Hepatic stellate cell (primary cell): ENCODE measurements at places on chromosomes 1 and 21.
A peak's percentile ranks its signal among the peaks of the same experiment; 100 is the strongest.

DNA sequence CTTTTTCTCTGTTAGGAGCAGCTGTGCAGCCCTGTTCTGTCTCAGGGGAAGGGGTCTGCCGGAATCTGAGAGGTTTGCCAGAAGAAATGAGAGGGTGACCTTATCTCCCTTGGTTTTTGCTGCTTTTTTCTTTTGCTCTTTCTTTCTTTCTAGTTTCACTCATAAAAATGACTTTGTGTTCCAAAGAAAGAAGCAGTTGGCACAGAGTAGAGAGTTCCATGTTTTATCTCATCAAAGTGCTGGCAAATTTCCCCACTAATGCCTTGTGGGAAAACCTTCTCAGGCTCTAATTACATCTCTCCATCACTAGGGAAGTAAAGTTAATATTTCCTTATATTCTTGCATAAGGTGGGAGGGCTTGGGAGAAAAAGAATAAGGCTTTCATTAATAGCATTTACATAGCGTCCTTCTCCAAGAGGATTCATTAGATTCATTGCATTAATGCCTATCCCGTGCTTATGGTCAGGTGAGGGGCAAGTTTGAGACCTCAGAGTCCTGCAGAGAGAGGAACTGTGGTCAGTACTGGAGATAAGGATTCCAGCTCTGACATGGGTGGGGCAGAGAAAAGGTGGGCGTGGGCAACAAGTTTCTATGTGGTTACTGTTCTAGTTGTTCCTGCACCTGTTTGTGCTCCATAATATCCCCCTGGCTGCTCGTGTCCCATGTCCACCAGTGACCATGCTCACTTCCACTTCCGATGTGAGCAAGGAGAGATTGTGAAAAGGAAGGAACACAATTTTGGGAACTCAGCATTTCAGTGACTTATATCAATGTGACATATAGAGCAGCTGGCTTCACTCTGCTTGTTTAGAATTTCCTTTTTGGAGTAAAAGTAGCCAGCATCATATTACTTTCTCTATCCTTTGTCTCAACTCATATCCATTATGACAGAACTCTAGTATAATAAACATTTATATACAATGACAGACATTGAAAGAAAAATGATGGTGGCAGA is 79.5 kb downstream of the DISC1 start:
- no peak for DNase-seq

- DNase-seq = no peak
These were observed 154.3 kb downstream of the MAST2 start for GRCh38 chr1:45957684-45958083.

DNA sequence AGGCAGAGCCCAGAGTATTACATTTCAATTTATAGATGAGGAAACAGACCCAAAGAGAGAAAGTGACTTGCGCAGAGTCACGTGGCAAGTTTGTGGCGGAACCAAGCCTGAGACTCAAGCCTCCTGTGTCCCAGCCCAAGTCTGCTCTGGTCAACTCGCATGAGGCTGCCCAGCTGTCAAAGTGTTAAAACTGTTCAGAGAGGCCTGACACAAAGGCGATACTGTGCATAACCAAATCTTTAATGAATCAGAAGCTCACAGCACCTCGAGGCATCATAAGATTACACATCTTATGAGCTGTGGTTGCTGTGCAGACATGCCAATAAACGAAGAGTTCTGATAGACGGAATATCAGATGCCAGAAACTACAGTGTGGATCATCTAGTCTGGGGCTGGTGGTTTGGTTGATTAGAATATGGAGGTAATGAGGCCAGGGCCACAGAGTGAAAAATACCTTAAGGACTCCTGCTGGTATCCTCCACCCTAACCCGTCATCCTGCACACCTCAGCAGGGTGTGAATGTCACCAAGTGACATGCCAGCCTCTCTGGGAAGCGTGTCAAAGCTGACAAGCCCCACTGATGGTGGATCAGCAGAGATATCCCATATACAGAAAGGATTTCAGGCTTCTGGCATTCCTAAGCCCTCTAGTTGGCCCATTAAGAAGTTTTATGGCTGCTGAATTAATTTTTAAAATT is 42.2 kb downstream of the TNNT2 start:
- no peak for DNase-seq

DNA sequence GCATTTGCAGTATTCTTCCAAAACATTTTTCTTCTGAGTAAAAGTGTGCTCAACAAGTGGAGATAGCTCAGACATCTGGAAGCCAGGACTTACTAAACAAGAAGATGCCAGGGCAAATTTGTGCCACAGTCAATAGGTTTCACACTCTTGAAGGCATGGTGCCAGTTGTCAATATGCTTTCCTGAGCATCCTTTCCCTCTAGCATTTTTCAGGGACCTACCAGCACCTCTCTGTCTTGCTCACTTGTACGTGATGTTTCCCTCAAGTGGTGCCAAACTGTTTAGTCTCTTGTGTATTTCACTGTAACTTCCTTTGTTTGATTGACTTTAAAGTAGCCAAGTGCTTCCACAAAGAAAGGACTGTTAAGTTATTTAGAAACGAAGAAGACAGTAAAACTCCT is 194.0 kb upstream of the SGIP1 start:
- DNase-seq = no peak

DNA sequence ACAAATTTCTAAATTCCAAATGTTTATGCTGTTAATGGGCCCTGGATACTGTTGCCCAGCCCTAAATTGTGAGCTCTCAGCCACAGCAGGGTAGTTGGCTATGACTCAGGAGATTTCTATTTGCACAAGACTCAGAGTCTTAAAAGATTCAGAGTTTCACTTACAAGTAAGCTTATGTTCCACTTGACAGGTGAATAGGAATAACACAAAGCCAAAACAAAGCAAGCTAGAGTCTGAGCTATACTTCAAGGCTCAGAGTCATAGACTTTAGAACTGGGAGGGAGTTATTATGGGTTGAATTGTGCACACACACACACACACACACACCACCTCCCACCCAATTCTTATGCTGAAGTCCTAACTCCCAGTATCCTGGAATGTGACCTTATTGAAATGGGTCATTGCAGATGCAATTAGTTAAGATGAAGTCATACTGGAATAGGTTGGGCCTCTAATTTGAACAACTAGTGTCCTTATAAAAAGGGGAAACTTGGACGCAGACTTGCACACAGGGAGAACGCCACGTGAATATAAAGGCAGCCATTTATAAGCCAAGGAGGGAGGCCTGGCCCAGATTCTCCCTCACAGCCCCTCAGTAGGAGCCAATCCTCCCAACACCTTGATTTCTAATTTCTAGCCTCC is 30.2 kb downstream of the PRDX6 start:
- peak; percentile 35 for DNase-seq

DNA sequence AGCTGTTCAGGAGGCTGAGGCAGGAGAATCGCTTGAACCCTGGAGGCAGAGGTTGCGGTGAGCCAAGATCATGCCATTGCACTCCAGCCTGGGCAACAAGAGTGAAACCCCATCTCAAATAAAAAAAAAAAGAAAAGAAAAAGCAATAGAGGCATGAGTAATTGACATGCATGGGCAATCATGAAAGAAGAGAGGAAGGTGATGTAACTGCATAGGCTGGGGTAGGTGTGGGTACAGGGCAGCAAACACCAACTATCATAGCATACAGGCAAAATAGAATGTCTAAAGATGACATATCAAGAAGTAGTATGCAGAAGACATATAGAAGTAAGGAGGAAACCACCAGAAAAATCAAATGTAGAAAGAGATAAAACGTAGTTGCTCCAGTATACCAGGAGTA is 19.0 kb upstream of the MGST3 start:
- DNase-seq = no peak

- DNase-seq = no peak
These were observed 17.9 kb downstream of the PTPRF start for GRCh38 chr1:43548285-43549271.

DNA sequence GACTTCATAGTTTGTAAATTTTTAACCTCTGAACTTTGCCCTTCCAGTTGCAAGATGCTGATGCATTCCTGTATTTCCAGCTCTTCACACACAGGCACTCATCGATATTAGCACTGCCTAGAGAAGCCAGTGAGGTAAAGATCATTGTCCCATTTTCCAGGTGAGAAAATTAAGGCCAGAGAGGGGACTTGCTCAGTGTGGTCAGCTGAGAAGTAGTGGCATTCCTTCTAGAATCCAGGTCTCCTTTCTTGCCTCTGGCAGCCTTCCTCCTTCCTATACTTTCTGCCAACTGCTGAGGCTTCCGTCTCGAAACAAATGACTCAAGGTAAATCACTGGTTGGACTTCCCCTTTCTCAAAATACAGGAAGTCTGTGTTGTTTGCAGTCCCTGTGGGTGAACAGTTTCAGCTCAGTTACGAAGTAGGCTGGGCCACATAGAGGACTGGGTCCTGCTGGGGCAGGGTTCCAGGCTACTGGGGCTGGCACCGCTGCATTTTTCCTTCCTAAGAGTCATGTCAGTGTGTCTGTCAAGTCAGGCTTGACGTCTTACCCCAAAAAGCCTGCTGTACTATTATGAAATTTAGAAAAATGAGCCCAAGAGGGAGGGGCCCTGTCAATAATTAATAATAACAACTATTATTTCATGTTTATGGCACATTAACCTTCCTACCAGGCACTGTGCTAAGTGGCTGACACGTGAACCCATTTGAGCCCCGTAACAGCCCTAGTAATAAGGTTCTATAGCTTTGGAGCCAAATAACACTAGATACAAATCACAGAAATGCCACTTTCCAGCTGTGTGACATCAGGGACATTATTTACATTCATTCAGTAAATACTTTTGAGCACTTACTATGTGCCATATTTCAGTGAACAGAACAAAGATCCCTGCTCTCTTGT is 16.6 kb upstream of the RNF19B start:
- DNase-seq = no peak

- peak; percentile 52 for DNase-seq
These were observed 5.3 kb upstream of the MROH9 start for GRCh38 chr1:170929835-170930554.

DNA sequence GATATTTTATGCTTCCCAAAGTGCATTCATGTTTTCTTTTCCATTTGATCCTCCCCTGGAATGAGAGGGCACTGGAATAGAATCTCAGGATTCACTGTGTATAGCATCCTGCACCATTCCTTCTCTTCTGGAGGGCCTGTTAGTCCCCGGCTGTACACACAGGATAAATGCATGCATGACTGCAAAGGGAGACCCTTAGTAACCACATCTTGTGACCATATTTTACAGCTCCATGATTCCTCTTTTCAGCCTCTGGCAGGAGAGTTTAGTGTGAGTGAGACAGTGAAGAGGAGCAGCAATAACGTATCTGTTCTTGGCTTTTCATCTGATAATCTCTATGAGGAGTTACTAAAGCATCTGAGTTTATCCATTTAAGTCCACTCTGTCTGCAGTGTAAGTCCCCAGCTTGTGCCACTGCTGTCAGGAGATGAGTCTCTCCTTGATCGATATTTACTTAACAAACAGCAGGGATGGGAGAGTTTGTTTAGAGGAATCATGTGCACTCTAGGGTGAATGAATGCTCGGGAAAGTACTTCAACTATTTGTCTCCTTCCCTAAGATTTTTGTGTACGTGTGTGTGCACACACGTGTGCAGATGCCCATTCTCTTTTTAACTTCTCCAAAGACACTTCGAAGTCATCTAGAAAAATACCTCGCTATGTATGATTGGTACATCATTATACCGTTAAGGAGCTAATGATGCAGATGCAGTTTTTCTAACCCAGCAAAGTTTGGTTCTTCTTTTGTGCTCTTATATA is 41.1 kb downstream of the PROX1 start:
- no peak for DNase-seq

DNA sequence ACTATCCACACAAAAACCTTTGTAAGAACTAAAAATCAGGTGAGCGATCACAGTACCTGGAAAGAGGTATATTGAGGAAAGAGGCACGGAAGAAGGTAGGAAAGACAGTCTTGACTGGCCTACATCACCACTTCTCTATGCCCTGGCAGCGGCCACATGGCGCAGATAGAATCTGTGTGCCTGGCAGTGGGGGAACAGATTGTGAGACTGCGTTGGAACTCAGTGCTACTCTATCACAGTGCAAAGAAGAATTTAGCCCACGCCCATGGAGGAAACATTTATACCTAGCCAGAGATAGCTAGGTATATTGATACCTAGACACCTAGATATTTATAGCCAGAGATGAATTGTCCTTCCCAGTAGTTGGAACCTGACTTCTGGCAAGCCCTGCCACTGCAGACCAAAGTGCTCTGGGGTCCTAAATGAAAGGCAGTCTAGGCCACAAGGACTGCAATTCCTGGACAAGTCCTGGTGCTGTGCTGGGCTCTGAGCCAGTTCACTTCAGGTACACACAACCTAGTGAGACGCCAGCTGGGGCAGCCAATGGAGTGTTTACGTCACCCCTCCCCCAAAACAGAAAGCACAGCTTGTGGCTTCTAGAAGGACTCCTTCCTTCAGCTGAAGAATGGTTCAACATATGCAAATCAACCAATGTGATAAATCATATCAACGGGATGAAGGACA is 51.9 kb downstream of the DHX9 start:
- DNase-seq = no peak

DNA sequence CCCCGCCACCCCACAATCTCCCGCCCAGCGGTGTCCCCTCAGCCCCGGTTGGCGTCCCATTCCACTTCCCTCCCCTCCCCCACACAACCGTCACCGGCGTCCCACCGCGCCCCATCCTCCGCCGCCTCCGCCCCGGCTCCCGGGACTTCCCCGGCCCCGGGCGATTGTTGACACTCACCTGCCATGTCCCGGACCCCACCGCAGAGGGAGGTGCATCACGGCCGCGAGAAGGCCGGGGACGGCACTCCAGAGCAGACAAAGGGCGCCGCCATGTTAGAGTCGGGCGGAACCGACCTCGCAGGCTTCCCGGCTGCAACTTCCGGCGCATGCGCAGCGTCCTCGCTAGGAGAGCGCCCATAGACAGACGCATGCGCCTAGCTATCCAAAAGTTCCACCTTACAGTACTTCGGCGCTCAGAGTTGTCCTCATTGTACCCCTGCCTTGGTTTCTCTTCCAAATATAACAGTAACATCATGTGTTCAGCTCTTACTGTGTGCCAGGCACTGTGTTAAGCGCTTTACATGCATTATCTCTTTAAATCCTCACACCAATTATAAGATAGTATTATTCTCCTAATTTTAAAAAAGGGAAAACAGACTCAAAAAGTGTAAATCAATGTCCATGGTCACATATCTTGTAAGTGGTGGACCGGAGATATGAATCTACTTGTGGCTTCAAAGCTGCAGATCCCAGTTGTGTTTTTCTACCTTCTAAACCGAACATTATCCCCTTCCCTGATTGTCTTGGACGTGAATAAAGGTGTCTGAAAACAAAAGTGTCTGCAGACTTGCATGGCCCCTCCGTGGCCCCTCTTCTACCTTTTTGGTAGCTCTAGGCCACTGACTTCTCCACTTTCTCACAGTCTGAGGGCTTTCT is at the start of gene ZBTB17:
Gene ZBTB17 (minus strand): TSS at position 297 of the 876 bp plus-strand sequence. CDS start 27,606 bp downstream, outside the sequence.
- peak; percentile 98 for DNase-seq
